ENCODE measurements at places on chromosomes 7 and 10.

DNA sequence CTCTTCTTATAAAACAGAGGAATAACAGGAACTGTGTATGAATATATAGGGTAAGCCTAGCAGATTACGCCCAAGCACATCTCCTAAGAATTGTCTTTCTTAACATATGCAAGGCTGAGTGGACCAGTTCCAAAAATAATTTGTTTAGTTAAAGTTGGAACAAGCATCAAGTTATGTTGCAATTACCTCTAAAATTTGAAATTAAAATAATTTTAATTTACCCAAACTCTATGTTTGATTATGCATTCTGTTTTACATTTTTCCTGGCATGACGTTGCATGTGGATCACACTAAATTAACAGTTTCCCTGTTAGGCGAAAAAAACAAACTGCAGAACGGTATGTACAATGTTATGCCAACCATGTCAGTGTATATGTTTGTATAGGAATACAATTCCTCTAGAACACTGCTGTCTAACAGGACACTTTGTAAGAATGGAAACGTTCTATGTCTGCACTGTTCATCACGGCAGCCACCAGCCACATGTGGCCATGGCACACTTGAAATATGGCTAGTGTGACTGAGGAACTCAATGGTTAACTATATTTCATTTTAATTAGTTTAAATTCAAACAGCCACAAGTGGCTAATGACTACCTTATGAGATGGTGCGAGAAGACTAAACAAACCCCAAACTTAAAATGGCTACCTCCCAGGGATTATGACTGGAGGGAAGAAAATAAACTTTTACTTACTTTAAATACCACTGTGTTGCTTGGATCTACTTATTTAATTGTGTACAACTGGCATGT is 281.1 kb upstream of the KLF14 start:
- no peak for DNase-seq

DNA sequence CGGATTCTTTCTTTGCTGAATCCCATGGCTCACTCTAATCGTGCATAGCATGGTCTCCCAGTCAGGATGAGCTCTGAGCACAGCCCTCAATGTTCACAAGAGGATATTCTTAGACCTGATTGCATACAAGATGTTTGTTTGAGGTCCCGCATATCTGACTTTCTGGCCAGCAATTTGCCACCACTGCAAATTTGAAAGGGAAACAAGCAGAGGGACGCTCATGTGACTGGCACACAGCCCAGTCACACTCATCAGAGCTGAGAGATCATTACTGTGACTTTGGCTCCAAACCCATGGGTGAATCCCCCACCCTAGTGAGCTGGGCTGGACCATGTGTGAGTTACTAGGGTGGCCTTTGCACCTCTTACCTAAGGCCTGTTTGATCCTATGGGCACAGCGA is 9.9 kb downstream of the TAS2R41 start:
- DNase-seq, result peak; percentile 52

- no peak for DNase-seq
Observed at GRCh38 chr7:89123871-89124270, 328.3 kb upstream of the TEX47 start.

DNA sequence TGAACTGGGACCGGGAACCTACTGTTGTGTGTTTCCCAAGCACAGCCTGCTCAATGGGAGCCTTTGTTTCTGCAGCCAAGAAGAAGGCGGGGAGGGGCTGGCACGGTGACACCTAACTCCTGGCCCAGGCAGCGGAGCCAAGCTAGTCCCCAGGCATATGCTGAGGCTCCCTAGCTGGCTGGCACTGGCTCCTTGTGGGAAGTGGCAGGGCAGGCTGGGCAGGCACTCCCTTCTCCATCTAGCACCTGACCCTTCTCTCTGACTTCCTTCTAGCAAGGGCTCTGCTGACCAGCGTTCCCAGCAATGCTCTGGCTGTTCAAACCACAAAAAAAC is 325.0 kb downstream of the PLXNA4 start:
- DNase-seq, result no peak

DNA sequence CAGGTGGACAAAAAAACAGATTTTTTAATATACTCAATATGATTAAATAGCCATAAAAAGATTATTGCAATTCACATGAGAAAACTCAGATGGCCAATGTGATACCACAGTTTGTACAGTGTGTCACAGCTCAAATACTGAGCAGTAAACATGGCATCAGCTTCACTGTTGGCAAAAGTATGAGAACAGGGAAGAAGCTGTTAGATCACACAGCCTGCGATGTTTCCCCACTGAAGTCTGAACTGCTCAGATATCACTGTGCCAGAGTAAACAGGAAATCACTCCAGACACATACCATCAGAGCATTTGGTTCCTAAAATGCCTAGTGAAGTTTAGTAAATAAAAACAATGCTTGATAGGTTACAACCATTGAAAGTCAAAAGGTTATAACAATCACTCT is 347.8 kb downstream of the ETV1 start:
- peak; percentile 3 for DNase-seq

DNA sequence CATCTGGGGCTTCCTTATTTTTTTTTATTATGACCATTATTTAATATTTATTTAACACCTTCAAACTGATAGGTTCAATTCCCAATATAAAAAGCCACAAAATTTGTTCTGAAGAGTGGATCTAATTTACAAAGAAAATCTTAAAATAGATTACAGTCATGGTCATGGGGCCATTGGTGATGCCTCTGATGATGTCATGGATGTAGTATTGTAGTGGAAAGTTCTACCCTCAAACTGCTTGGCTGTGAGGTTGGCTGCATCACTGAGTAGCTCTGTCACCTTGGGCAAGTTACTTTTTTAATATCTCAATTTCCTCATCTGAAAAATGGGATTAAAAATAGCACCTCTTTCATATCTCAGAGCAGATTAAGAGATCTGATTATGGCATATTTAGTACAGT is 128.5 kb downstream of the DKK1 start:
- peak; percentile 30 for DNase-seq

DNA sequence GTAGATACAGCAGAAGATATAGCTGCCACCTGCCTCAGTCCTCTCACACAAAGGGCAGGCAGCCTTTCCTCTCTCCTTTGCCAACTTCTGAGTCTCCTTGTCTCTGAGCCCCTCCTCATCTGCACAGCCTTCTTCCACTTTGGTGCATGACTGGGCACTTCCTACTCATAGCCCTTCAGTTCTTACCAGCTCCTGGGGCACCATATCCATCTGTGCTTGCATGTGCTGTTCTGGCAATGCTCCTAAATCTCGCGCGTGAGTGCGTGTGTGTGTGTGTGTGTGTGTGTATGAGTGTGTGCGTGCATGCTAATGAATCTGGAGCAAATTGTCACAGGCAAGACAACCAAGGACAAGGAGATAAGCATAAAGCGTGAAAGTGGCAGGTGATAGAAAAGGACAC is 1271.6 kb upstream of the SORCS1 start:
- no peak for DNase-seq

GRCh38 chr7:83562289-83562688 is 86.7 kb downstream of the SEMA3E start:
- no peak for DNase-seq

DNA sequence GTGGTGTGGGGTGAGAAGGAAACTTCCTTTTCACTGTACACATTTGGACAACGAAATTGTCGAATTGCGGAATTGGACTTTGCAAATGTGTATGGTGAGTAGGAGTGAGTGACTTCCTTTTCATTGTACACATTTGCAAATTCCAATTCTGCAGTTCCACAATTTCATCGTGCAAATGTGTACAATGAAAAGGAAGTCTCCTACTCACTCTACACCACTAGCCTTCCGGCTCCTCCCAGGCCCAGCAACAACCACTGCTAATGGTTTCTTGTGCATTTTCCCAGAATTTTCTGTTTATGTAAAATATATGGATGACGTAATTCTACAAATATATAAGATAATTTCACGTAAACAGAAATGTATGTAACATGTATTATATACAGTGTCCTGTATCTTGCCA is 118.5 kb downstream of the ARL4A start:
- DNase-seq, result no peak

- peak; percentile 57 for DNase-seq
Observed at GRCh38 chr10:91389636-91390512, 20.3 kb upstream of the HECTD2 start.

GRCh38 chr7:45897042-45897690 is 8.9 kb downstream of the IGFBP1 start:
- DNase-seq, result peak; percentile 87

GRCh38 chr10:28263136-28263857 is 39.6 kb downstream of the MPP7 start:
- DNase-seq, result no peak

GRCh38 chr7:100119970-100120732 is 717 bp downstream of the CNPY4 start:
- DNase-seq, result peak; percentile 65

DNA sequence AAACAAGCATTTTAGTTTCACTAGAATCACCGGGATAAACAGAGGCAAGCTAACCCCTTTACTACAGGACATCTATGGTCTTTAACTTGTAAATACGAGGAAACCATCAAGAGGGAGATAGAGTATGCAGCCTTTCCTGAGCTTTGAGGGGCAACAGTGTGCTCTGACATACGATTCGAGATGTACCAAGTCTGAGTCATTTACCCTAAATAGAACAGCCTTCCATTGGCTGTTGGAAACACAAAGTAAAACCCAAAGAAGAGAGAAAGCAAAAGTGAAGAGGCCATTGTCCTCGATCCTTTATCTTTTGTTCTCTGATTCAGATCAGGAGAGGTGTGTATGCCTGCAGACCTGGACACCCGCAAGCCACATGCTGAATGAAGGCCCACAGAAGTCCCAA is 289.5 kb downstream of the KCNMA1 start:
- DNase-seq, result no peak

DNA sequence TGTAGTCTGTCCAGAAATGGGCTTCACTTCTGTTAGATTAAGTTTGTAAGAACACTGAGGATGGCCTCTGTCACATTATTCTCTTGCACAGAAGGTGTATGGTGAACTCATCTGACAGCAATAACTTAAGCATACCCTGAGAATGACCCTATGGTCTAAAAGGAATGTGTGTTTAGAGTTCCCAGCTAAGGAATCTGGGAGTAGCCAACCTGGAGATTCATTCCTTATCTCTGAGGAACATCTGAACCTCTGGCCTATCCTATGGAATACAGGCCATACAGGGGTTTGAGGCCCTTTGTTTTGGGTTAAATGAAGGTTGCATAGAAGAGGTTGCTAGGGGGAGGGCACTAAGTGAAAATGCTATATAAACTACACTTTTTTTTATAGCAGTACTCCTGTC is 41.4 kb downstream of the LAMB4 start:
- peak; percentile 57 for DNase-seq

GRCh38 chr7:22480523-22481075 is 19.4 kb downstream of the STEAP1B start:
- DNase-seq, result no peak

- DNase-seq, result no peak
Observed at GRCh38 chr10:5500910-5501309, 1.5 kb upstream of the CALML5 start.

- no peak for DNase-seq
Observed at GRCh38 chr7:142372727-142373126, 114.9 kb upstream of the PRSS58 start.

GRCh38 chr7:142974626-142975025 is 12.5 kb upstream of the KEL start:
- DNase-seq, result no peak

DNA sequence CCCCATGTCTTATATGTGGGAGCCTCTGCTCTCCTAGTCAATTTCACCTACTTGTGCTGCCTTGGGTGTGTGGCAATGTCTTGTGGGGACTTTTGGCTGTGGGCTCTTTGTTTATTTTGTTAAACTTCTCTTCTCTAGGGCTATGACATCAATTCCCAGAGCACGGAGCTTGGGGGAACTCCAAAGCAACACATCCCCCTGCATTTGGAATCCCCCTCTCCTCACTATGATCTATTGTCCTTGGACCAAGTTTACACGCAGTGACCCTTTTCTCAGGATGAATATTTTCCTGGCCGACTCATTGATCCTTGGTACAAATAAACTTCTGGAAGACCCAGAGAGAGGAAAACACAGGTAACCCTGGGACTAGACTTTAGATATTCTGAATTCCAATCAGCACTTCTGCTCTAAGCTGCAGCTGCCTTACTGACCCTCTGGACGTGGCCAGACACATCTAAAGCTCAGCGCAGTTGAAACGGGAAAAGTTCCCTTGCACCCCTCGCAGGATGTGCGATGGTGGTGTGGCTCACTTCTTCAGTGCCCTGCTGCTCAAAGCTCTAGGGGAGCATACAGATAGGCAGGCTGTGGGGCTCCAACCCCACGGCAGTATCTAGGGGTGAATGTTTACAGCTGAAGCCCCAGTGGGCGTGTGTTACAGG is 110.8 kb downstream of the TMEM178B start:
- no peak for DNase-seq

DNA sequence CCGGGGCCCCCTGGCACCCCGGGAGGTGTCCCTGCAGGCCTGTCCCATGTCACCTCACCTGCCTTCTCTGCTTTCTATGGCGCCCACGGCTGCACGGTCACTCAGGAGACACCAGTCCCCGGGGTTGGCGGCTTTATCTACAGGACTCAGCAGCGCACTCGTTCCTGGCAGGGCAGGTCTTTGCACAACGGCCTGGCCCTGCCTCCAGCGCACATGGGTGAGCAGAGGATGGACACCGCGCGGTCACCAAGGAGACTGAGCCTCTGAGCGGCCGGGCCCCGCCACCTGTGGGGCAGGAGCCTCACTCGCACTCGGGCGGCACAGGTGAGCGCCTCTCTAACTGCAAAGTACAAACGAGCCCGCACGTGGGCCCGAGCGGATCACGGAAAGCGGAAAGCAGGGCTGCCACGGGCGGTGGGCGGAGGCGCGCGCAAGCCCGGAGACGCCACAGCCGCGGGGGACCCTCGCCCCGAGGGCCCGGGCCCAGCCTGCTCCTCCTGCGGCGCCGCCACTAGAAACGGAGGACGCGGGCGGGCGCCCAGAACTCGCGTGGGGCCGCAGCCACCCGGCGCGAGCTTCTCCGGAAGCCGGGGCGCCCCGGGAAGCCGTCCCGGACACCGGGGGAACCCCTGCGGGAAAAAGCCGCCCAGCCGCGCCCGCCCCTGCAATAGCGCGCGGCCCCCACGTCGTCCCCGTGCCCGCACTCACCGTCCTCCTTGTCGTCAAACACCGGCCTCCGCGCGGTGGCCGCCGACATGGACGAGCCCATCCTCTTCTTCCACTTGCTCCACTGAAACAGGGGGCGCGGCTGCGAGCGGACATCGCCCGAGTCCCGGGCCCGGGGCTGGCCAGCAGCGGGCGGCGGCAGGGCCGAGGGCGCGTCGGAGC is 642 bp downstream of the STK32C start:
- DNase-seq, result no peak

DNA sequence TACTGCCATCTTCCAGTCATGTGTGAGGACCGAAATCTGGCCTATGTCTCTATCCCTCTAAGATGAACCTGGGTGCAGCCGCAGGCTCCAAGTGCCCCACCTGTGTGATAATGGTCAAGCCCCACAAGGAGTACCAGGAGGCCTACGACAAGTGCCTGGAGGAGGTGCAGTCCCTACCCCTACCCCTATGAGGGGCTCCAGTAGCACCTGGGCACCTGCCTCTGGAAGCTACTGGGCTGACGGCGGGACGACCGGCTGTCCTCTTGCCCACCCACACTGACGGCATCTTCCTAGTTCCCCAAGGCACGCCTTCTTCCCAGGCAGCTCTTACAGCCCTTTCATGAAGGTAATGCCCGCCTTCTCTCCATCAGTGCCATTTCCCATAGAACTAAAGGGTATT is 47.4 kb downstream of the HOXA1 start:
- DNase-seq, result no peak

GRCh38 chr7:5351507-5352265 is 68.9 kb downstream of the SLC29A4 start:
- DNase-seq, result no peak
